ENCODE measurements at places on chromosomes 5 and 9.

GRCh38 chr9:23120630-23121029 lies 674.0 kb downstream of the DMRTA1 start:
- DNase-seq: no peak

- DNase-seq: no peak
Measured at GRCh38 chr5:149383399-149383798, 4.3 kb upstream of the IL17B start.

- DNase-seq: no peak
Measured at GRCh38 chr5:66169534-66169933, 25.4 kb downstream of the SREK1 start.

DNA sequence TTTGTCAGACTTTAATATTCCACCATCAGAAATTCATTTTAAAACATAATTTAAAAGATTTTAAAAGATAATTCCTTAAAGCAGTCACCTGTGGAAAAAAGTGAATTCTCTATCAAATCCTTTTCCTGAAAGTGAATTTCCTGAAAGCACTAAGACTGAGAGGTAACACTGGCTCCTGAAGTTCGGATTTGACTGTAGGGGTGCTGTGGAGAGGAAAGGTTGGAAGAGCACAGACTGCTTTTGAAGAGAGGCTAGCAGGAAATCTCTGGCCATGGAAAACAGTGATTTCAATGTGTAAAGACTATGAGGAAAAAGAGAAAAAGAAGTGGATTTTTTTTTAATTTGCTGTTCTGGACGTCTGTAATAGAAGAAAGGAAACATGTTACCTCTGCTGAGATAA lies 35.7 kb upstream of the TMEM161B start:
- no peak for DNase-seq

DNA sequence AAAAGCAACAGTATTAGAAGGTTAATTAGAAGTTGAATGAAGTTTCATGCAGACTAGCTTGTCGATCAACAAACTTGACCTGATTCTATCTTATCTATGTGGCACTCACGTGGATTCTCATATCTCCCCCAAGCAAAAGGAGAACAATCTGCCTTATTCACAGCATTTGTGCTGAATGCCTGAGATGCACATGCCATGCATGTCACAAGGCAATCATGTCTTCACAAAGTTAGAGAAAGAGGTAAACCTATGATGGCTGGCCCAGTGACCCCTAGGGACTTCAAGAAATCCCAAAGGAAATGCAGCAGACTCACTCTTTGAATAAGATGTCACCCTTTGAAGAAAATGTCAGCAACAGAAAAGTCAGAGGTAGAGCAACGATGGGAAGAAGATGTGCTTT lies 17.6 kb upstream of the SHOC1 start:
- no peak for DNase-seq

- DNase-seq: peak; percentile 63
Measured at GRCh38 chr5:72166070-72166979, 59.0 kb downstream of the MAP1B start.

GRCh38 chr5:160621526-160621925 lies 199.9 kb downstream of the PTTG1 start:
- no peak for DNase-seq

DNA sequence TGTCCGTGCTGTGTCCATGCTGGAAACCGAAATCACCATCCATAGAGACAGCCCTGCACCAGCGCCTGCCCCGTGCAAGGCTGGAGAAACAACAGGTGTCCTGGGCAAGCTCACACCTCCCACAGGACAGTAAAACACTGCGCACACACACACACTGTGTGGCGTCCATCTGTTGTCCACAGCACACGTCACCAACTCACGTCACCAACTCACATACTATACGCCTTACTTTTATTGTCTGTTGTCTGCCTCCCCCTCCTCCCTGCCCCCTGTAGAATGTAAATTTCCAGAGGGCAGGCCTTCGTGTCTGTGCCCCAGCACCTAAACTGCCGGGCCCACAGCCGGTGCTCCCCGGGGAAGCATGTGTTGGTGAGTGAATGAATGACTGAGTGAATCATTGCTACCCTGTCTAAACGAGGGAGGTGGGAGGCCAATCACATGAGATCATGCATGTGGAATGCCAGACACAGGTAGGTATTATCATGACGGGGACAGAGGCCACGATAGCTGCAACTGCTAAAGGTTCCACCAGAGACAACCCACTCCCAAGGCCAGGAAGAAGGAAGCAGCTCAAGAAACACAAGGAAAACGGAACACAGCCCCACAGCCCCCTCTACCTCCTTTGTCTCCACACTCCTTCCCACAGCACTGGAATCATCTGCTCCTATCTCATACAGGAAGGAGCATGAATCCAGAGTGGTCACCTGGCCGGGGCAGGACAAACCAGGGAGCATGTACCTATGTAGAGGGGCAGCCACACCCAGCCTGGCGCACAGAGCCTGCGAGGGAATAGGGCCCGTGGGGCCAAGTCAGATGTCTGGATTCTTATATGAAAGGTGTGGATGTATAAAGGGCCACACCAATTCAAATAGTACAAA lies 41.9 kb downstream of the STK10 start:
- no peak for DNase-seq

DNA sequence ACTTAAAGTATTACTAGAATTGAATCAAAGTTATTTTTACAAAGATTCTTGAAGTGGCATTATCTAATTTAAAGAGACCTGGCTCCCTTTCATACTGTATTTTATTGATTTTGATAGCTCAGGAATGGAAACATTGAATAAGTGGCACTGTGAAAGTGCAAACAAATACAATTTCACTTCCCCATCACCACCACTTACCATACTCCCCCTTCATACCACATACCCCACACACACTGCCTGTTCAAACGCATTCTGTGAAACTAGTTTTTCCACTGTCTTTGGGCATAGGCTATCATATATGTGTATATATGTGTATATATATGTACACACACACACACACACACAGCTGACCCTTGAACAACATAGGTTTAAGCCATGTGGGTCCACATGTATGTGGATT lies 62.1 kb upstream of the ATG10 start:
- no peak for DNase-seq

GRCh38 chr9:14136047-14136635 lies 177.8 kb downstream of the NFIB start:
- no peak for DNase-seq

DNA sequence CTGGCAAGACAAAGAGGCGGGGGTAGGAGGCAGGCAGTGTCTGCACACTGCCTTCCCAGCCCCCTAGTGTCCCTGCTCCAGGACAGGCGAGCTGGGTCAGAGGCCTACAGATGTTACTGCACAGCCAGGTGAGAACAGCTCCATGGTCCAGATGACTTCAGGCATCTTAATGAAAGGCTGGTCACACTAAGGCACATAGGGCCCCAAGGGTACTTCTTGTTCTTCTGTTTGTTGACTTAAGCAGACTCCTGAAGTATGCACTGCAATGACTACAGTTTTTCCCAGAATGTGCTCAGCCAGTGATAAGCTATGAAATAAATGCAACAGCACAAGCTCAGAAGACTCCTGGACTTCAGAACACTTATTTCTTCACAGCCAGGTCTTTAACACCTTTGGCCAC lies 27.4 kb downstream of the ATPSCKMT start:
- no peak for DNase-seq

- no peak for DNase-seq
Measured at GRCh38 chr5:167837127-167837526, 454.3 kb upstream of the WWC1 start.

DNA sequence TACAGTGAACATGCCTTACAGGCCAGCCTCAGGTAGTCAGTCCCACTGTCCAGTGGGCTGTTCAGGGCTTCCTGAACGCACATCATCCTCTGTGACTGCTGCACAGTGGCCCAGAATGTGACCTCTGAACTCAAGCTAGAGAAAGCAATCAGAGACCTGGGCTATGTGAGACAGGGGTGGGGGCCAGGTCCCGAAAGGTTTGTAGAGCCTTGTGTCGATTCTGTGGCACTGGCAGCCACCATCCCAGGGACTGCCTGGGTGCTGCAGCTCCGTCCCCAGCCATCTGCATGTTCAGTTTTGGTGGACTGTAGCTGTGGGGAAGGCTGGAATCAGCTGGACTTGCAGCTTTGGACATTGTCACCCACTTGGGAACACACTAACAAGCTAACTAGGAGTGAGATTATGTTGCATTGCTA lies 47.7 kb downstream of the MVB12B start:
- no peak for DNase-seq
